ENCODE measurements at places on chromosomes 16 and 17.

DNA sequence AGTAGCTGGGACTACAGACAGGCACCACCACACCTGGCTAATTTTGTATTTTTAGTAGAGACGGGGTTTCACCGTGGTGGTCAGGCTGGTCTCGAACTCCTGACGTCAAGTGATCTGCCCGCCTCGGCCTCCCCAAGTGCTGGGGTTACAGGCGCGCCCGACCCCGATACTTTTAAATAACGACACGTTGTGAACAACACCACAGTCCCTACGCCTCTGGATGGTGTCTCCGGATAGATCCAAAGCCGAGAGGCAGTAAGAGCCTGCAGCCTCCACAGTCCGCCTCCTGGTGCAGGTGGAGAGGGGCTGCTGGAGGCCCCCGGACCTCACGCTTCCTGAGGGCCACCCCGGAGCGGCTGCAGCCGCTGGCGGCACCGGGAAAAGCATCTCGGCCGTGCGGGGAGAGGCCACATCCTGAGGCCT lies 741 bp upstream of the TLCD3A start:
- no peak for DNase-seq

- DNase-seq: no peak
Observed at GRCh38 chr16:65704866-65705265, 583.0 kb upstream of the CDH11 start.

DNA sequence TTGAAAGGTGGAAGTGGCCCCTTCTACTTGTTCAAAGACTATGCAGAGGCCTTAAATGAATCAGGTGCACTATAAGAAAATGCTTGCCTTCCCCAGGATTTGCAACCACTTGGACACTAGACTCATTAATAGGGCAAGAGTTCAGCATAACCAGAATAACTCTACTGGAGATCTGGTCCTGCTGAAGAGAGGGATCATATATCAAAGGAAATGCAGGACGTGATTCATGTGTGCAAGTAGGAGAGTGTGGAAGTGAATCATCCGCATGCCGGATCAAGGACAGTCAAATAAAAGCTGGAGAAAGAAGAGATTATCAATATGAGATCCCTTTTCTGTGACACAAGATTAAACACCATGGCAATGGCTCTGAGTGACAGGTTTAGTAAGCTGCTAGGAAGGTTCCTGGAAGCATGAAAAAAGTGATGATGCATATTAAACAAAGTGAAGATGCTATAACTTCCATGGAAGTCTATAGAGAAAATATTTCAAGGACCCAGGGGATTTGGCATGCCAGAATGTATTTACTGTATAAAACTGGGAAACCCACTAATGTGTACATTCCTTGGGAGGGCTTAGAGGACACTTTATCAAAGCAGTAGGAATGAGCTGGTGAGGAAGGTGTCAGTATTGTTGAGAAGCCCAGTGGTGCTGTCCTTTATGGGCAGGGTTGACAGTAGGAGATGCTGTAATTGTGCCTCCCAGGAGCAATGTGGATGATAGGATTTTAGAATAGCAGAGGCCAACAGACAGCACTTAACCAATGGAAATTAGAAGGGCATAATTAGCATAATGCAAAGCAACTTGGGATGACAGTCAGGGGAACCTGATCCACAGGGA lies 133.1 kb downstream of the ABCA8 start:
- DNase-seq: no peak

DNA sequence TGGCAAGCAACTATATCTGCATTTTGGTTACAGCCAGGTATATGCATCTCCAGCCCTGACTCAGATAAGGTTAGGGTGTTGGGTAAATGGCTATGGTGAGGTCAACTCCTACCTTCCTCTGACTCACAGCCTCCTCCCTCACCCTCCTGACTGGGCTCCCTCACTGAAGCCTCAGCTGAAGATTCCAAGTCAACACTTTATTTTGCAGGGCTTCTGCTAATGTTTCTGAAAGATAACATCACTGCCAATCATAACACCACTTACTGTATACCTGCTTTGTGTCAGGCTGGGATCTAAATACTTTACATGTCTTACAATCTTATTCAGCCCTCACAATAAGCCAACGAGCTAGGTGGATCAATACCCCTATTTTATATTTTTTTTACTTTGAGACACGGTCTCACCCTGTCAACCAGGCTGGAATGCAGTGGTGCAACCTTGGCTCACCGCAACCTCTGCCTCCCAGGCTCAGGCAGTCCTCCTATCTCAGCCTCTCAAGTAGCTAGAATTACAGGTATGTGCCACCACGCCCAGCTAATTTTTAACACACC lies 47.8 kb upstream of the GCSH start:
- DNase-seq: no peak

- DNase-seq: no peak
Observed at GRCh38 chr16:76371441-76371840, 94.2 kb downstream of the CNTNAP4 start.

GRCh38 chr16:70267516-70267915 lies 15.8 kb upstream of the EXOSC6 start:
- no peak for DNase-seq

All from posterior cingulate gyrus (tissue), 11 donors.